ENCODE measurements at places on chromosomes 16 and 17.

DNA sequence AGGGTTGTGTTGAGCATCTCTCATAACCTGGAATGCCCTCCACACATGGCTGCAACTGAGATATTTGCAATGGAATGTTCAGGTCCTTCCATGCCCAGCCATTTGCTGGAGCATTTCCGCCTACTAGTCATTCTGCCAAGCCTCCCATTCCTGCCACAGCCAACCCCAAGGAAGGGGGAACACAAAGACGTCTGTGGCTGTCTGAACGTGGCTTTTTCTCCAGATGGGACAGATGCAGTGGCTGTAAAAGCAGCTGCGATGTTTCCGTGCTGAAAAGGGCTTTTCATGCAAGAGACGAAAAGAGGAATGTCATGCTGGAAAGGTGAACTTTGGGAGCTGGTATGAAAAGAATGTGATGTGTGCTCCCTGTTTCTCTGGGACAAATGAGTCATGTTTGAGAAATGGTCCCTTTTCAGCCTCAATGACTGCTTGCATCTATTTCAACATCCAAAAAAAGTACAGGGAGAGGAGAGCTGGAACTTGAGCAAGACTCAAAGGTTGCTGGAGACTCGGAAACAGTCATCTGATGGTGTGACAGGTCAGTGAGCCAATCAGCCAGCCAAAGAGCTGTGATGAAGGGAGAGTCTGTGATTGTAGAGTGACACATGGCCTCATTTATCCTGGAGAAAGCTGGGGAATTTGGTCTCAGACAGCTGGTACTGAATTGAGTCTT, 208.9 kb downstream of the SHISA9 start:
- no peak for DNase-seq

DNA sequence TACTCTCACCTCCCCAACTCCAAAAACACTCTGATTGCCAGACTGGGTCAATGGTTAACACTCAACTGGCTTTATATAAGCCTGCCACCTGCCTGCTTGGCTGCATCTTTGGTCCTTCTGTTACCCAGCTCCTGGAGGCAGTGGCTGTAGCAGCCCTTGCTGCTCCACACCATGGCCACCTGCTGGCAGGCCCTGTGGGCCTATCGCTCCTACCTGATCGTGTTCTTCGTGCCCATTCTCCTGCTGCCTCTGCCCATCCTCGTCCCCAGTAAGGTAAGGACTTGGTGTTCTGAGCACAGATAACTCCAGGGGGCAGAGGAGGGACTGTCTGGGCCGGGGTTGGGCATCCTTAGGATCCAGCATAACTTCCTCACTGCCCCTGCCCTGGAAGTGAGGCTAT, at the start of gene SLC13A2:
Gene SLC13A2 (plus strand): TSS at position 103 of the 400 bp plus-strand sequence. CDS start 69 bp downstream, at position 172.
- DNase-seq: no peak

DNA sequence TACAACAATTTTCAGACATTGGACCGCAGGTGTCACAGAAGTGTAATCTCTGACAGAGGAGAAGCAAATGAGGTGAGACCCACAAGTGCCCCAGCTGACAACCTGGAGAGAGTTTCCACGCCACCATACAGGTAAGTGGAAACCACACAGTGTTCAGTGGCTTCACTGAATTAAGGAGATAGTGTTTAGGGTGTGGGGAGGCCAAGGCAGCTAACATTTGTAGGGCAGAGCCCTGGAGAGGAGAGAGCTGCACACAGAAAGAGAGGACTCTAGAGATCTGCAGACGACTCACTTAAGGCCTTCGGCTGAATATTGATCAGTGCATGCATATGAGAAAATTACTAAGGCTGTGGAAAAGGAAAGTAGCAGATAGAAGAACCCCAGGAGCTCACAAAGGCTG, 228.9 kb upstream of the TNRC6C start:
- no peak for DNase-seq

GRCh38 chr17:42178817-42179216, 2.1 kb downstream of the KCNH4 start:
- DNase-seq: peak; percentile 35

- no peak for DNase-seq
Observed at GRCh38 chr16:54173490-54173889, 113.1 kb downstream of the IRX3 start.

- DNase-seq: peak; percentile 32
Observed at GRCh38 chr17:19727501-19728078, 11.2 kb upstream of the SLC47A2 start.
